Thoracic aorta (tissue), 2 donors: ENCODE measurements at places on chromosomes 4 and X. TPM values are rescaled to one million over a fixed set of nuclear protein-coding genes. Genes with fewer than 3 reads are reported as not detected.

PDLIM5 gene
- total RNA-seq: 328 TPM

GRCh38 chr4:78318126-78318525 lies 233.4 kb upstream of the ANXA3 start:
- DNase-seq: no peak

DNA sequence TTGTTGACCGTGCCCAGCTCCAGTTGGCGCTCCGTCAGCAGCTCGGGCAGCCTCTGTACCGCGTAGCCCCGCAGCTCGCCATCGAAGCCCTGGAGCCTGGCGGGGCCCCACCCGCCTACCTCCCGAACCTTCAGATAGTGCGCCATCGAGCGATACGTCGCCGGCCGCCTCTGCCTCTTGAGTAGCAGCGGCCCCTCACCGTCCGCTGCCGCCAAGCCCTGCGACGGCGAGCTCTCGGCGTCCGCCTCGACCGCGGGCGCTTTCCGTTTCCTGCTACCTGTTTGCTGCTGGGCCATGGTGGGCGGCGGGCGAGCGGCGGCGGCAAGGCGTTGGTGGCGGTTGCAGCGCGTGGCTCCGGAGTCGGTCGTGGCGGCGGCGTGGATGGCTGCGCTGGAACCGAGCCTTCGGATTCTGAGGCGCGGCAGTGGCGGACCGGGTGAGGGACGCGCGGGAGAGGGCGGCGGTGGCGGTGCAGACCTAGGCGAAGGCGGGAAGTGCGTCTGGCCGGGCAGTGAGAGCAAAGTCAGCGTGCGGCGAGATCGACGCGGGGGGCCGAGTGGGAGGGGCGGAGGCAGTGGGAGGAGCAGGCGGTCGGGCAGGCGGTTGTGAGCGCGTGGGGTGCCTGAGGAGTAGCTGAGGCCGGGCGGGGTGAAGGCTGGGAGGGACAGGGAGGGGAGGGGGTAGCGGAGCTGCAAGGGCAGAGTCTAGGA lies at the start of gene DCAF12L1:
Gene DCAF12L1, minus strand, starts transcription at position 502 of the 710 bp plus-strand sequence. Its CDS starts 206 bp downstream, at position 296.
- DNase-seq: no peak

PHKA1 gene
- 24.3 TPM for total RNA-seq

NSD2 gene
- 18.8 TPM for total RNA-seq

- DNase-seq: no peak
Measured at GRCh38 chrX:53316860-53317237, 35.5 kb upstream of the IQSEC2 start.

DNA sequence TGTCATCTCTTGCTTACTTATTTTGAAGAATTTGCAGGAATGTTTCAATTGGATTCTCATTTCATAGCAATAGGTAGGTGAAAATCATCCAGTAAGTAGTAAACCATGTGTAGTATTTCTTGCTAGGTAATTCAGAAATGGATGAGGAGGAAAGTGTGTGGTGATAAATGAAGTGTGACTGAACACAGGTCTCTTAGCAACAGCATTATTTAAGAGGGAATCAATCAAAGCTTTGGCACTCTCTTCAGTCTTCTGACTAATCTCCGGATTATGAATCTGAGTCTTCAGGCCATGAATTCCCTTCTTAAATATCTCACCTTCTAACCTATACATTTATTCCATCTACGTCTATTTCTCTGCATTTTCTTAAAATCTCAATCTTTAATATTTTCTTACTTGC lies 55.8 kb upstream of the ARHGAP24 start:
- no peak for DNase-seq

AADAT gene
- 5.6 TPM for total RNA-seq

DNA sequence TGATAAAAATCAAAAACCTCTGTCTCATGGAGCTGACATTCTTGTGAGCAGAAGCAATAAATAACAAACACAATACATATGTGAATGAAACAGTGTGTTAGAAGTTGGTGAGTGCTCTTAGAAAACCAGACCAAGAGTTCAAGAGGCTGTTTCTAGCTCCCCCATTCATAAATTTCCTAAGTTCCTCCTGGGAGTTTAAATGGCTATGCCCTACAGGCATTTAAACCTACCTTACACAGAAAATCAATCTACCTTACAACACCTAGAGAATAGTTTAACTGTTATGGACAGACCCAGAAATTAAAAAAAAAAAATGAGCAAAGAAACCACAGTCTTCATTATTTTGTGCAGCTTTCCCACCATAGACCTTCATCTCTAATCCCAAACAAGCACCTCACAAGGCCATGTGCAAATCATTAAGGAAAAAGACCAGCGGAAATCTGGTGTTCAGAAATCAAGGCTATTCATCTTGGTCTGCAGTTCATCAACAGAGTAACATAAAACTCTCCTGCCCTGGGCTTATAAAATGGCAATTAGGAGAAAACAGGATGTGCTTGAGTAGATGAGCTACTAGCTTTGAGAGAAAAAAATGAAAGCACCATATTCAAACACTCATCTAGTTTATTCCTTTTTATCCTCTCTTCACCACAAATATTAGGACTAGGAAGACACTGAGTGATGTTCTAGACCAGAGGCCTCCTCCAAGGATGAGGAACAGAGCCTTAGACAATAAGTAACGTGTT lies 147.2 kb downstream of the SHROOM3 start:
- no peak for DNase-seq
